NCI-H2029 (cell line): ENCODE measurements at places on chromosomes 6 and 20.

- no peak for DNase-seq
These were observed 518.9 kb upstream of the JARID2 start for GRCh38 chr6:14726816-14727493.

DNA sequence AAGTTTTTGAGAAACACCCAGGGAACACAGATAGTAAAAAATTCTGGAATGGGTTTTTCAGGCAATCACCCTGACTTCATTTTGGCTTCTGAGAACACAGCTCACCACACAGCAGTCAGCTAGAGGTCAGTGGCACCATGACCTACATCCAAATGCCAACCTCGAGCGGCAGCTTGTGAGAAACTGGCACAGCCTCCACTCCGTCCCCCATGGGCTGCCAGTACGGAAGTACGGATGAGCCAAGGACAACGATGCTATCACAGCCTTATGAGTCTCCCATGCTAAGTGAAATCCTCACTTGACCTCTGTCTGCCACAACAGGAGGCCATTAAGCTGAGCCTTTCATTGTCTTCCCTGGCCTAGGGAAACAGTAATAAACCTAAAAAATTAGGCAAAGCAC is 32.0 kb downstream of the KIF16B start:
- no peak for DNase-seq

DNA sequence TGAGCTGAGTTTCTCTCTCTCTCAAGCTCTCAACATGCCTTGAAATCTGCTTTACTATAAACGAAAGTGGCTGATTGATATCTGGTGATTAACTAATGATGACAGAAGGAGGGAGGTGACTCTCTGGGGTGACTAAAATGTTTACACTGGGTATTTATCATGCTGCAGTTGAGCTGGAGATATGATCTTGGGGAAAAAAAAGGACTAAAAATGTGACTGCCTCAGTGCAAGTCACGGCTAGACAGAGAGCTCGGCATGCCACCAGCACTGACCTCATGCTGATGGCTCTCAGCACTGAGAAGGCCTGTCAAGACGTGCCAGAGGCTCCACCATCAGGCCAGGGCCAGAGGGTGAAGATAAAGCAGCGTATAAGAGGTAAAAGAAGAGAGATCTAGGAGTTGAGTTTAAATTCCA is 103.1 kb upstream of the SPACA1 start:
- DNase-seq, result no peak

DNA sequence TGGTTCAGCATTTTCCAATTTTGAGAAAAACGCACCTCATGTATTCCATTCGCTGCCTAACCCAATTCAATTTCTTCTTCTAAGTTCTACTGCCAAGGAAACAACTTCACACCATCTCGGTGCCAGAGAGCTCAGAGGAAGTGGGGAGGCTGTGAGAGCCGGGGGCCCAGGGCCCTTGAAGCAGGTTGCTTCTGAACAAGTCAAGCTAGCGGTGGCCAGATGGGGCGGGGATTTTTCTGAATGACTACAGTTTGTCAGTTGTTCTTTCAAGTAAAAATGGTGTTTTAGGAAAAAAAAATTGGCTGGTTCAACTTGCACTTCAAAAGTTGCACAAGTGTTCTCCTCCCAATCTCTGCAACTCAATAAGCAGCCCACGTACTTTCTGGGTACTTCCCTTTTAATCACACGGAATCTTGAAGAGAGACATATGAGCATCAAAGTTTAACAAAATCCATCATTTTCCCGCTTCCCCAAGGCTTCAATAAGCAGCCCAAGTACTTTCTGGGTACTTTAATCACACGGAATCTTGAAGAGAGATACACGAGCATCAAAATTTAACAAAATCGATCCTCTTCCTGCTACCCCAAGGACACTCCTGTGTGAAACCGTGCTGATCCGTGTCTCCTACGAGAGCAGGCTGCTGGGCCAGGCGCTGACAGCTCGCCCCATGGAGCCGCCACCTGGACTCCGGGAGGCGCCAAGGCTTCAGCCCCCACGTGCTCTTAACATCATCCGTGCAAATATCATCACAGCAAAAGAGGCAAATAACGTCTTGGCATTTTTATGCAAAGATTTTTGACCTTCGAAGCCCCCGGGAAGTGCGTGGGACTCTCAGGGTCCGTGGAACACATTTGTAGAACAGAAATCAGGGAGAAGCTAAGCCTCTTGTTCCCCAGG is 186.7 kb upstream of the PDE10A start:
- DNase-seq, result no peak

GRCh38 chr6:119347466-119348095 is 2.0 kb downstream of the MAN1A1 start:
- peak; percentile 69 for DNase-seq

GRCh38 chr6:70601014-70601413 is 34.3 kb downstream of the SDHAF4 start:
- DNase-seq, result no peak

GRCh38 chr6:79468587-79468986 is 68.6 kb downstream of the LCA5 start:
- DNase-seq, result peak; percentile 36

- DNase-seq, result no peak
These were observed 136.0 kb upstream of the CNR1 start for GRCh38 chr6:88301888-88302768.

DNA sequence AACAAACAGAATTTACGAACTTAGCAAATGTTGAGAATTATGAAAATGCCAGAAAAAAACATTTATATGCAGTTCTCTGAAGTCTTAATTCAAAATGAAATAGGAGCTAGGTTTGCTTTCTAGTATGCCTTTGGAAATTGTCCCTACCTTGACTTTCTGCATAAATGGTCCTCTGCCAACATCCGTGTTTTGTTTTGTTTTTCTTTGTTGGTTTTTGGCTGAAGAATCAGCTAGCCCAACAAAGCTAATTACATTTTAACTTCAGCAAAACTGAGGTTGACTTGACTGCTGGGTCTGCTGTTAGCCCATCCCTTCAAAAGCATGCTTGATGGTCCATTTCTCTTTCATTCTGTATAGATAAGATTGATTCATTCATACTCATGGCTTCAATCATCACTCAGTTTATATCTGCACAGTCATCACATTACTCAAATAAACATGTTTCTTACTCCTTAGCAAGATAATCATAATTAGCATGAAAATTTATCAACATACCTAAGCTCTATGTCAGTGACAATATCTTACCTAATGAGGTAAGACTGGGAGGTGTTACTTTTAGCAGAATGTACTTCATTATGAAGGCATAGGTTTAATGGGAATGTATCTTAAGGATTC is 76.4 kb downstream of the ADGRB3 start:
- DNase-seq, result no peak

- DNase-seq, result peak; percentile 89
These were observed 19.1 kb upstream of the NNAT start for GRCh38 chr20:37501940-37502339.

DNA sequence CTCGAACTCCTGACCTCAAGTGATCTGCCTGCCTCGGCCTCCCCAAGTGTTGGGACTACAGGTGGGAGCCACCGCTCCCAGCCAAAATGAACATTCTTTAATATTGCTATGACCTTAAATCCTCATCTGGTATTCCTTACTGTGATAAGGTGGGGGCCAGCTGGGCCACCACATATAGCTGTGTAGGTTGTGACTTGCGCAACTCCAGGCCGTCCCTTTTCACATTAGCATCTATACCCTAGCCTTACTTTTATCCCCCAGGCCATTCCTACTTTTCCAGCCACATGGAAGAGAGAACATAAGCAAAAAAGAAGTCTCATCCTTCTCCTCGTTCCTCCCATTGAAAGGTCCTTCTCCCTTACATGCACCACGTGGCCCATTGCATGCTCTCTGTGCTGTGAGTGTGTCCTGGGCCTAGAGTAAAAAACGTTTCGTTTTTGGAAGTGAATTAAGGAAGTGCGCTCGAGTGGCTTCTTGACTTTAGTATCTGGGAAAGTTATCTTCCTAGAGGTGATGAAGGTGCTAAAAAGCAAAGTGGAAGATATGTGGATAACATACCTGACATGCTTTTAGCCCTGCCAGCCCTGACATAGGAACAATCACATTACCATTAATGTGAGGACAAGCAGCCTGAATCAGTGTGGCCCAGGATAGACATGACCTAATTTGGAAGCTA is 56.8 kb upstream of the KIF13A start:
- DNase-seq, result no peak

DNA sequence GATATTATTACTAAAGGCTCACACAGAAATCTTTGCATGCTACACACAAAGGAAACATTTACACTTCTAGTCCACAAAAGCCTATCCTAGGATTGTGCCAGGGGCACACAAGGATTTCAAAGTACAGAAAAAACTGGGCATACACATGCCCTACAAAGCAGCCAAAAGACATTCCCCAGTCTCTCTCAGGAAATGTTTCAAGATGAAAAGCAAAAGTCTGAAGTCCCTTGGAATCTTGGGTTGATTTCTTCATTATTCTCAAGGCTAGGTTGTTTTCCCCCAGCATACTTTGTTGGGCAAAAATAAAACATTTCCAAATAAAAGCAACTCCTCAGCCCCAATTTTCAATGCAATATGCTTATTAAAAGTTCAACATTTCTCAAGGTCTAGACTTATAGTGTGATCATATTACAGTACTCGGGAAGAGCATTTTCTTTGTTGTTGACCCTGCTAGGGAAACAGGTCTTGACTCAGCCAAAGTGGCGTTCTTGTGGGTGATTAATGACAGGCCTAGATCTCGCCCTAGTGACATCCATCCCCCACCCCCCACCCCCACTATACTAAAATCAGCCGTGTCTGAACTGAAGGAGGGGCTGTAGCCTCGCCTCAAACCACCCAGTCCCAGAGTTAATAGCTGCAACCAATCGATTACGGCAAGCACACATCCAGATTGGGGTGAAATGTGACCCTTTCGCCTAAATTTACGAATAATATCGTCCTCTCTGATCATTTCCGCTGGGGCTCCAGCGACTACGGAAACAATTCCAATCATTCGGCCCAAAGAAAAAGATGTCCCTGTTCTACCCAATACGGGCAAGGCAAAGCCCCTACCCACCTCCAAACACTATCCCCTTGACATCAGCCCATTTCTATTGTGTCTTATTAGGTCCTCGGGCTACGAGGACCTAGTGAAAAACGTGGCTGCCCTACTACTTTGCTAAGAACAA is 1.4 kb downstream of the AKIRIN2 start:
- DNase-seq, result peak; percentile 59

- DNase-seq, result no peak
These were observed 19.1 kb upstream of the HLA-DQB1 start for GRCh38 chr6:32685603-32686002.

GRCh38 chr20:8780915-8781314 is 288.0 kb upstream of the PLCB4 start:
- DNase-seq, result no peak

DNA sequence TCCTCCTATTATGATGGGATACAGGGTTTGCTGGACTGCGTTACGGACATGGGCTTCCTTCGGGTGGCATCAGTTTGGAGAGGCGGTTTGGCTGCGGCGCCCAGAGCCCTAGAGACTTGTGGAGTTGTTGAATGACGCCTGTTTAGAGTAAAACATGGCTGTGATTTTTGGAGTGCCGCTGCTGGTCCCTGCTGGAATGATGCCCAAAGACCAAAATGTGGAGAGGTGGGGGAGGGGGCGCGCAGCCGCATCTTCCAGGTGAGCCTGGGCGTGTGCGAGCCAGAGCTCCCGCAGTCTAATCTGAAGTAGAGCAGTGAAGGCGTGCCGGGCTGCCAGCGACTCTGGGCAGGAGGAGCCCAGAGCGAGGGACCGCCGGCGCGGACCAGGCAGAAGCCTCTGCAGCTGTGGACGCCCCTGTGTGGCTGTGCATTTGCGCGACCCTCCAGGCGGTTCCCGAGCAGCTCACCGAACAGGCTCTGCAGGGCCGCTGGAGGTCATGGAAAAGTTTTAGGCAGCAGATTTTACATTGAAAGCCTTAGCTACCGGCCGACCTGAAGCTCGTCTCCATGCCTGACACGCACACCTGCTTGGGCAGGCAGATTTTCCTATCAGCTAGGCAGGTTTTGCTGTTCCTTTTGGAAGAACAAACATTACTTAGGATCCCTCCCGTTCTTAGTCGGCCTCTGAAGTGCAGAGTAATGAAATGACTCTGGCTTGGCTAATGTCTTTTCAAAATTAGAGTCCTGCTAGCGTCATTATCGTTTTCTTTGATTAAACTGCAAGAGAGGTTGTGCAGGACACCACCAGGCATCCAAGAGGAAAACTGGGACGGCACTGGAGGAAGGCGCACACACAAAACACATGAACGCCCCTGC is 298.2 kb downstream of the PHACTR1 start:
- no peak for DNase-seq

DNA sequence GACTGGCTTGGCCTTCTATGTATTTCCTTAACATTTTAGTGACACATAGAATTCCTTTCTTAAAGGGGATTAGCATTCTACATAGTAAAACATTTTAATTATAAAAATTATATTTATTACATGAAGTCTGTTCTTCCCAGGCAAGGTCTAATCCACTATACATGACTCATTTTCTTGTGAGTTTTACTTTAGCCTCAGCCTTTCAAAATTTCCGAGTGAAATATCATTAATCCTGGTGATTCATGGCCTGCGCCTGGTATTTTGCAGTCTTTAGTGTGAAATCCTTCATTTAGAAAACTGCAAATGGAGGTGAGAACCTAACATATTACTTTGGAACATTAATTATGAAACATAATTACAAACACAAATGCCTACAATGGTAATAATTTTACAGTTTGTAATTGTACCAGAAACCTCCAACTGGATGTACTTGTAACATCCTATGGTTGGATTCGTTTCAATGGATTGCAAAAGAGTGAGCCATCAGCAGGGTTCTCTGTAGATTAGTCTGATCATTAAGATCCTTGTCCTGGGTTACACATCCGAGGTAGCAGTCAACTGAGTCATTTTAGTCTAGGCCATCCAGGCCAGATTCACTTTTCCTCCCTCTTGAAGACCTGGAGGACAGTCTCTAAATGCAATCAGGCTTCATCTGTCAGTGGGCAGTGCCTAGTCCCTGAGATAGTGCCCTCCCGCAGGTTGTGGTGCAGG is 272.0 kb downstream of the PACRG start:
- DNase-seq, result no peak

GRCh38 chr6:142518126-142518525 is 216.3 kb downstream of the ADGRG6 start:
- no peak for DNase-seq

DNA sequence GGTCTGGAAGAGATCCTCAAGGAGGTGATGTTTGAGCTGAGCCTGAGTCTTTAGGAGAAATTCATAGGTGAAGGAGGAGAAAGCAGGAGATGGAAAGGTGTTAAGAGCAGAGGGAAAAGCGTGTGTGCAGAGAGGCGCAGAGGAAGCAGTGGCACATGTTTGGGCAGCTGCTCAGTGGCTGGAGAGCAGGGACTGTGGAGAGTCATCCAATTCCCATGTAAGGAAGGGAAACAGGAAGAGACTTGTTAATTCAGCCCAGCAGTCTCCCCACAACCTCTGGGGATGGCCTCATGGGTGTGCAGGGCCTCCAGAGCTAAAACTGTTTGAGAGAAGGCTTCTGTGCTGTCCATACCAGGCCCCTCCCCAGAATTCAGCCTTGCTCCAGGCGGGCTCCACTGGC is 16.2 kb downstream of the AAR2 start:
- DNase-seq, result no peak

GRCh38 chr20:59782986-59783640 is 150.3 kb downstream of the SYCP2 start:
- peak; percentile 25 for DNase-seq
